Activated naive CD8-positive, alpha-beta T cell treated with anti-CD3 and anti-CD28 coated beads for 36 hours (primary cell): ENCODE measurements at places on chromosomes 2 and 18.

DNA sequence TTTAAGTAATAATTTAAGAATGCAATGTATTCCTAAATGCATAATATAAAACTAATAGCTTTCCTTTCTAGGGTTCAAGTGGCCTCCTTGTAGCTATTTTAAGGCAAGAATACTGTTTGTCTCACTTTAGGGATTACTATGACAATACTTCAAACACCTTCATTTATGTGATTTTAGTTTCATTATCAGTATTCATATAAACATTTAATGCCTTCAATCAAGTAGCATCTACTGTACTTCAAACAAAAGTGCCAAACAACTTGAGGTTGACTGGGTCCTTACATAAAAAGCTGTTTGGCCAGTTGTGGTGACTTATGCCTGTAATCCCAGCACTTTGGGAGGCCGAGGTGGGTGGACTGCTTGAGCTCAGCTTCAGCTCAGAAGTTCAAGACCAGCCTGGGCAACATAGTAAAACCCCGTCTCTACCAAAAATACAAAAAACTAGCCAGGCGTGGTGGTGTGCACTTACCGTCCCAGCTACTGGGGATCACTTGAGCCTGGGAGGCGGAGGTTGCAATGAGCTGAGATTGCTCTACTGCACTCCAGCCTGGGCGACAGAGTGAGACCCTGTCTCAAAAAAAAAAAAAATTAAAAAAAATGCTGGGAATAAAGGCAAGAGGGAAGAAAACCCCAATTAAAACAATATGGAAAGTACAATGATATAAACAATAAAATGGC lies 9.3 kb downstream of the MEX3C start:
- no peak for DNase-seq

DNA sequence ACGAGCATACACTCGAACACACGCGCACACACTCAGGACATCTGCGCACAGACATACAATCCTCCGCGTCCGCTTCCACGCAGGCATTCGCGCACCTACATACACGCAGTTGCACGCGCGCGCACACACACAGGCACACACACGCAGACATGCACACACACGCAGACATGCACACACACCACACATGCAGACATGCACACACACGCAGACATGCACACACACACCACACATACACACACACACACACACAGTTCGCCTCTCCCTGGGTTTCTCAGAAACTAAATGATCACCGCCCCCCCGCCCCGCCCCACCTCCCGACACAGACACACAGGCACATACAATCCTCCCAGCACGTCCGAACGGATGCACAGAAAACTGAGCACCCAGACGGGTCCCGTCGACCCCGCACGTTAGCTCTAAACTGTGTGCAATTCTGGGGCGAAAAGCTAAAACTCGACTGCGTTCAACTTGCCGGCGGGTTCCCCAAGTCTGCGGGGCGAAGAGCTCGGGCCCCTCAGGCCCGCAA lies 1.0 kb downstream of the EPHA4 start:
- DNase-seq = no peak

DNA sequence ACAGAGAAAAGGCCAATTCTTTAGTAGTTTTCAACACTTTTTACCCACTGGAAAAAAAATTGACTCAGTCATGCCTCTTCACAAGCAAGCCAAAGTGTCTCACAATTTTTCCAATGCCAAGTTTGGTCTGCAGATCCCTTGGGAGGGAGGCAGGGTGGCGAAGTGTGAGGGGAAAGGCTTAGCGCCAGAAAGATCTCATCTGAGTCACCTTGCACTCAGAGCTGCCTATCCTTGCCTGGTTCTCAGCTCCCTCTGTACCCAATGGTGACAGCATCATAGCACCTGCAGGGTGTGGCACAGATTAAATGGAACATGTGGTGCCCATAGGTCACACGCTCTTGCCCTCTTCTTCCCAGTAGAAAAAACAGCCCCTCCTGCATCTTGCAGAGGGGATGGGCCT lies 55.2 kb upstream of the GYPC start:
- DNase-seq = no peak

DNA sequence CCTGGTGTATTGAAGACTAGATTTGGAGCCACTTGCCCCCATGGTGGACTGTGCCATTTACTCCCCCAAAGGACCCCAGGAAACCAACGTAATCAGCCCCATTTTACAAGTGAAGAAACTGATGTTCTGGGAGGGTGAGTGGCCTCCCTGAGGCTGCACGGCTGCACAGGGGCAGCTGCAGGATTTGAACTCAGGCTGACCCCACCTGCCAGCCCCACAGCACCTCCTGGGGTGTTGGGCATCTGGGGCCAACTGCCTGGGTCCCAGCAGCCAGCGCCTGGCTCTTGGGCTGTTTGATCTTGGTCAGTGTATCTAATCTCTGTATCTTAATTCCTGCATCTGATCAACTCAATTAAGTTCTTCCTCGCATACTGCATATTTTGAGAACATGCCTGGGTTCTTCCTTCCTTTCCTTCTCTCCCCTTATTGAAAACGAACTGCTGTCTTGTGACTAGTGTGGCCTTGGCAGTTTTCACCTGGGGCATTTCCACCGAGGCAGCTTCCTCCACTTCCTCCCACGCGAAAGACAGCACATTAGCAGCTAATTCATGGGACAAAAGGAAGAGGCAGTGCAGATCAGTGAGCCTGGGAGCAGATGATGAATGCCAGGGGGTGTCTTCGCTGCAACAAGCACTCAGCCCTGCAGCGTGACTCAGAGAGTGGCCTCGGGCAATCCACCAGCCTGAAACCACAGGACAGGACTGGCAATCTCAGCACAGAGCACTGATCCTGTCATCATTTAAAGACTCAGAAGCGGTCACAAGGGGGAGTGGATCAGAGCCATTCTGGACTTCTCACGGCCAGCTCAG lies 184.1 kb upstream of the RAB12 start:
- no peak for DNase-seq

- no peak for DNase-seq
Measured at GRCh38 chr2:237671466-237672138, 44.2 kb downstream of the LRRFIP1 start.

DNA sequence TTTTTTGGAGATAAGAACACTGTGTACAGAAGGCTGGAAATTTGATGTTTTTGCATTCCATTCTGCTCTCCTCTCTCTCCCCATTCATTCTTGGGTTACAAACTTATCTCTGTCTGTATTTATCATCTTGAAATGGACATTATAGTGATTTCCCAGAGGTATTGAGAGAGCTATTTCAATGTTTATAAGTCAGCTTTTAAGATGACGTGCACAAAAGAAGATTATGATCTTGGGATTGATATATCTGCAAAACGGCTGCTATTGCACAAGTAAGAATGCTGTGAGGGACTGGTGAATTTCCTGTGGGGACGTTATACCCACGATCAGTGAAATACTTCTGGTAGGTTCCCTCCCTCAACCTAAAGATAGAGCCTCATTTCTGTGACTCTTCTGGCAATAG lies 61.0 kb upstream of the DTNA start:
- DNase-seq = no peak

DNA sequence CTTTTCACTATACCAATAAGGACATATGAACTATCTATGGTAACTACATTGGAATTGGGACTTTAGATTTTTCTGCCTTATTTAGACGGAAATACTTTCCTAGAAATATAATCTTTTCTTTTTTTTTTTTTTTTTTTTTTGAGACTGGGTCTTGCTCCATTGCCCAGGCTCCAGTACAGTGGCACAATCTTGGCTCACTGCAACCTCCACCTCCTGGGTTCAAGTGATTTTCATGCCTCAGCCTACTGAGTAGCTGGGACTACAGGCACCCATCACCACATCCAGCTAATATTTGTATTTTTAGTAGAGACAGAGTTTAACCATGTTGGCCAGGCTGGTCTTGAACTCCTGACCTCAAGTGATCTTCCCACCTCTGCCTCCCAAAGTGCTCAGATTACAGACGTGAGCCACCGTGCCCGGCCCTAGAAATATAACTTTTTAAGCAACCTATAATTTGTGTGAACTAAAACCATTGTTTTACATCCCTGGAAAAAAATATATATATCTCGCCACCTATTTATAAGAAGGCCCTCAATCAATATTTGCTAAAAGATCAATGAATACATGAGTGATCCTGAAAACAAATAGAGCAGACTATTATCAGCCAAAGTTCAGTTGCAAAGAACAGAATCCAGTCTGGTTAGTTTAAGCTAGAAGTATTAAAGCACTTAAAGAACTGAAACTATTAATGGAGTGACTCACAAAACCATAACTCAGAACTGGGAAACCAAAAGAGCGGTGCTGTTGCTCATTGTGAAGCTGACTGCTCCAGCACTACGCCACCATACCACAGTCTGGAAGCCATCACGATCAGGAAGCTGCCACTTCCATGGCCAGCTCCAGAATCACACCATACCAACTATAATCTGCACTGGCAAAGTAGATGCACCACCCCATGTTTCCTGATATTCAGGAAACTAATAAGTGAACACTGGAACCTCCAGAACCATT lies 8.4 kb upstream of the HNRNPLL start:
- DNase-seq = peak; percentile 40

DNA sequence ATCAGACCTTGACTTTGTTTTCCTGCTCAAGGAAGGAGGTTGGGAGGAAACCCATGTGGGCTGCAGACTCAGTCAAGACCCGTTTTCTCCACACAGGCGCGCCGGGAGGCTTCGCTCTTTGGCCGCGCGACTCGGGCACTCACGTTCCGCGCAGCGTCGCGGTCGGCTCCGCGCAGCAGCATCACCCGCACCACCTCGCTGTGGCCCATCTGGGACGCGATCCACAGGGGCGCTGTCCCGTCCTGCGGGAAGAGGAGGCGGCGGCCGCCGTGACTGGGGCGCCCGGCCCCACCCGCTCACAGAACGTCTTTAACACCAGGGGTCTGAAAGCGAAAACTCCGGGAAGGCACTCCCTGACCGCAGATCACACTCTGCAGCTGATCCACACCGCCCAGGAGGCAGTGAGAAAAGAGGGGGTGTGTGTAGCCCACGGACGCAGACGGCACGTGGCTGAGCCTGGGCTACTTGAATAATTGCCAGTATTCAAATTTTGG lies 33.1 kb upstream of the NPC1 start:
- DNase-seq = peak; percentile 17

DNA sequence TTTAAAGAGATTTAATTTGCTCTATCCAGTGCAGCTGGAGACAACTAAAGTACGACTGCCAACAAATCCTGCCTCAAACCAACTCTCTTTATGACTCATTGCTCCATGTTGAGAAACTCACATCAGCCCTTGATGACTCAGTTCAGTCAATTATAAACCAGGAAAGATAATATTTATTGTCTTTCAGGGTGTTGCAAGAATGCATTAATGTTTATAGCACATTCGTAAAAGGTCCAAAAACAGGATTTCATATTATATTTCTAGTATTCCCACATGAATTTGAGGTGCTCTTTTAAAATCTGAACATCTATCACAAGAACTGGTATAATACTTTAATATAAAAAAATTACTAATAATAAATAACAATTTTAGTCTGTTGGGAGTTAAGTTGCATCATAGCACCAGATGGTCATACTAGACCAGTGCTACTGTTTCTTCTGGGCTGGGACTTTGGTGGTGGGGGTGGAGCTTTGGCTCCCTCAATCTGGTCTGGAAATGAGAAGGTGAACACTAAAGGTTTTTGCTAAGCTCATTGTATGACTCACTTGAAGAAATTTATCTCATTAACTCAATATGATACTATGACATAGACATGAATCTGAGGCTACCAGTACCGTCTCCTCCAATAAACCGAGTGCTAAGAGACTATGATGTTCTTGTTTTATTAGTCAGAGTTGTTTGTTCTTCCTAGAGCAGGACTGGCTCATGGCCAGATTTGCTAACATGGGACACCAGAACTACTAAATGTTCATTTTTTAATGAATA lies 26.6 kb upstream of the MAP3K20 start:
- peak; percentile 31 for DNase-seq

DNA sequence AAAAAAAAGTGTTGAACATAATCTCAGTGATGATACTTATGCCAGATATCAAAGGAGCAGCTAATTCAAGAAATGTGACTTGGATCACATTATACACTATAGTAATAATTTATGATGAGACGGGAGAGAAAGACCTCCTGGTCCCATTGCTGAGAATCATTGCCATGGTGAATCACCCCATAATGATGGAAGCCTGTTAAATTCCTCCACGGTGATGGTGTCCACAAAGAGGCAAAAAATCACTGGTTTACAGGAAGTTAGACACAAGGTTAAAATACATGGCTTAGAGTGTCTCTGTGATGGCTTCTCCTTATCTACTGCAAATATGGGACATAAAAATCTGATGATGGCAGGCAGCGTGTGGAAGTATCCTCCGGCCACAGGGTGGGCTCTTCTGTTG lies 210.0 kb downstream of the CDH2 start:
- DNase-seq = no peak

- no peak for DNase-seq
Measured at GRCh38 chr2:29664578-29664977, 256.8 kb downstream of the ALK start.

DNA sequence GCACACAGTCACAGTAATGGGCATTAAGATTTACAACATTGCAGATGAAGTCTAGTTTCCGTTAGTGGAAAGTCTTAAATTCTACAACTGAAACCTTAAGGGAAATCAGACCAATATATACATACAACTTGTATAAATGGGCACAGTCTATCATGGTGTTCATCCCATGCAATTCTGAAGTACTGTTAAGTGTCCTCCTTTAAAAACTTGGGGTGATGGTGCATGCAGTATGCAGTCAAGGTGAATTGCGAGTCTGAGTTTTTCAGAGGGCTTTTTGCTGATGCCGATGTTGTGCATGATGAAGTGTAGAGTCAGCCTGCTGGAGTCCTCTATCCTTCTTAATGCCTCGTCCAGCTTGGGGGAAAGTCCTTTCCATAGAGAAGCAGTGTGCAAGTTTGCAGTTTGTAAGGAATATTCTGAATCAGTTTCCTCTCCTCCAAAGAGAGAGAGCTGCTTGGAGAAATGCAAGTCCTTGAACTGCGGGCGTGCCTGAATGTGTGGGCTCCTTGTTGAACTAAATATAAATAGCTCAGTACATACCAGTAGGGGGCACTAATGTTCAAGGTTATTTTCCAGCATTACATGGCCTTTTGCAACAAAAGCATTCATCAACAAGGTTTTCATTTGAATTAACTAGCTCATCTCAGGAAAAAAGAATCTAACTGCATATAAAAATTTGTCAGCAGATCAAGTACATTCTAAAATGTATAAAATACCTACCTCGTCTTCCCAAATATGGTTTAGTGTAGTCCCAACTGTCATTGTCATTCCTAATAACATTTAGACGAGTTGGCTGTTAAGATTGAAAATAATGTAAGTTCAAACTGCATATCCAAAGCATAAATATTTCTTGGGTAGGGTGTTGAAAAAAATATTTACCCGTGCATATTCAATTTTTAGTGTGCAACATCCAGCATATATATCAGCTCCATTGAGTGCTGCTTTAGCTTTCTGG lies 21.3 kb downstream of the HNRNPLL start:
- no peak for DNase-seq

- DNase-seq = no peak
Measured at GRCh38 chr18:61169386-61169785, 163.8 kb upstream of the CDH20 start.
